ENCODE measurements at places on chromosomes 7 and 10. TPM values are rescaled to one million over a fixed set of nuclear protein-coding genes. Genes with fewer than 3 reads are reported as not detected.

GRCh38 chr10:63885156-63885555 lies 364.0 kb downstream of the REEP3 start:
- no peaks in the 10 kb centered on the region for H3K4me1 ChIP-seq
- H3K27ac ChIP-seq: no peak overlapping the region
- H3K4me3 ChIP-seq: no peak overlapping the region
- no peaks in the 10 kb centered on the region for H3K36me3 ChIP-seq
- no peak for DNase-seq

DNA sequence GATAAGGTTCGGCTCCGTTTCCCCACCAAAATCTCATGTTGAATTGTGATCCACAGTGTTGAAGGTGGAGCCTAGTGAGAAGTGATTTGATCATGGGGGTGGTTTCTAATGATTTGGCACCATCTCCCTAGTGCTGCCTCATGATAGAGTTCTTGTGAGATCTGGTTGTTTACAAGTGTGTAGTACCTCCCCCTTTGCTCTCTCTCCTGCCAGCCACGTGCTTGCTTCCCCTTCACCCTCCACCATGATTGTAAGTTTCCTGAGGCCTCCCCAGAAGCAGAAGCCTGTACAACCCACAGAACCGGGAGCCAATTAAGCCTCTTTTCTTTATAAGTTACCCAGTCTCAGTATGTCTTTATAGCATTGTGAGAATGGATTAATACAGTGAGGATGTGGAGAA lies 12.1 kb upstream of the LRGUK start:
- H3K4me1 ChIP-seq: no peaks in the 10 kb centered on the region
- H3K27me3 ChIP-seq: no peaks in the 10 kb centered on the region
- H3K36me3 ChIP-seq: no peaks in the 10 kb centered on the region
- no peak for DNase-seq

DNA sequence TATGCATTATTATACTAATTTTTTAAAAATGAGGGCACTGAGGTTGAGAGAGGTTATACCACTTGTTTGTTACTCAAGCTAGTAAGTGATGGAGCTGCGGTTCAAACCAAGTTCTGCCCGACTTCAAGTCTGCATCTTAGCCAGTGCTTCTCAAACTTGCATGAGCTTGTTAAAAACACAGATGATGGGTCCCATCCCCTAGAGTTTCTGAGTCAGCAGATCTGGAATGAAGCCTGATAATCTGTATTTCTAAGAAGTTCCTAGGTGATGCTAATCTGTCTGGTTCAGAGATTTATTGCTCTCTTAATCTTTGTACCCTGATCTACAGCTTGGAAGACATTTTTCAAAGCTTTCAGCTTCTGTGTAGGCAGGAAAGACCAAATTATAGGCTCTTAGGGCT lies 67.7 kb upstream of the CC2D2B start:
- H3K4me1 ChIP-seq: peaks cover 22% of the 10 kb centered on the region
- H3K4me3 ChIP-seq: no peak overlapping the region
- H3K27me3 ChIP-seq: no peaks in the 10 kb centered on the region
- no peak for DNase-seq
- H3K27ac ChIP-seq: no peak overlapping the region

STAMBPL1 gene
- 10.0 TPM for total RNA-seq

HECTD2 gene
- 48.0 TPM for total RNA-seq

FAM237B gene
- total RNA-seq: not detected

- no peaks in the 10 kb centered on the region for H3K36me3 ChIP-seq
- DNase-seq: no peak
- no peaks in the 10 kb centered on the region for H3K4me1 ChIP-seq
- H3K27me3 ChIP-seq: no peaks in the 10 kb centered on the region
- no peak overlapping the region for H3K4me3 ChIP-seq
- no peak overlapping the region for H3K27ac ChIP-seq
Observed at GRCh38 chr10:106540645-106541044, 623.9 kb downstream of the SORCS1 start.

KAZALD1 gene
- 34.1 TPM for total RNA-seq

DNA sequence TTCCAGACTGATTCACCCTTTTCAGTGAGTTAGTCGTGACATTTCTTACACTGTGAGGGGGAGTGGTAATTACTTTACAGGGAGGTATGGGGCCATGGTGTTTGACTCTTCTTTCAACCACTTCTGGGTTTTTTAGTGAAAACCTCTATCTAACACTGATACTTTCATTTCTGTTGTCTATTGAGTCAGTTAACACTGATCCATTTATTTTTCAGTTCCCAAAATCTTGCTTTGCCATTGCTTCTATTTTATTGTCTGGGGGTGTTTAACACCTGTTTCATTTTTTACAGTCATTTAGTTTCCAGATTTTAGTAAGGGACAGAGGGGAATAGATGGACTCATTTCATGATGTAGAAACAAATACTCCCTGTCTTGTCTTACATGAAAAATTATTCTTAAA lies 61.5 kb downstream of the HELLS start:
- H3K27ac ChIP-seq: no peak overlapping the region
- H3K4me3 ChIP-seq: no peak overlapping the region
- no peak for DNase-seq
- no peaks in the 10 kb centered on the region for H3K4me1 ChIP-seq

DNA sequence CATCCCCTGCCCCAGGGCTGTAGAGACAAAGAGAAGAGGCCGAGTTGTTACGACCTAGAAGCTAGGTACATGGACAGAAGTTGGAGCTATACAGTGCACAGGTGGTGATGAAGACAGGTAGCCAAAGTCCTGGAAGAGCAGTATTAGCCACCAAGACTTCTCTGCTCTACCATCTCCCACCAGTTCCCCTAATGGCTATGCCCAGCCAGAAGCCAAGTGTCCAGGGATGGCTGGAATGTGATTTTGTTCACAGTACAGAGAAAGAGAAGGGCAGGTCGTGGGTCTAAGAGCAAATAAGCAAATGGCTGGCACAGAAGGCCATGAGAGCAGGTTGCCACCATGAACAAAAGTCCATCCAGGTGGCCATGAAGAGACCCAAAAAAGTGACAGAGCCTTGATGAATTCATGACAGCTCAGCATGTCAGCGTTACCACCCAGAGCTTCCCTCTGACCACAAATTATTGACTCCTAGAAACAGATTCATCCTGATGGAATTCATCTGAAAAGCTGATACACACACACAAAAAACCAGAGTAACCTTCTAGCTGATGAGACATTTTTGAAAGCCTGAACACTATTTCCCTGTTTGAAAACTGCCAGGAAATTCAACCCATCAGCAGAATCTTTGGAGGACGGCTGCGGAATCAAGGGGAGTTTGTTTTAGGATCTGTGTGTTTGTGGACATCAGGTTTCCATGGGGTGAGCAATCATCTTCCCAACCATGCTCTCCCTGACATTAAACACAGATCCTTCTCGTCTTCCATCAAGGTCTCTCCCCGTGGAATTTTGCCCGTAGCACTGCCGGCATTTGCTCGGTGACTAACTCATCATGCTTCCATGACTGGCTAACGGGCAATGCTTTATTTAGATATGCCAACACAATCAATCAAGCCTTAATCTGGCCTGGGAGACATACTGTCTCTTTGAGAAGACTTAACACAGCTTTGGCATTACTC lies 906.7 kb upstream of the AUTS2 start:
- H3K27ac ChIP-seq: no peak overlapping the region
- DNase-seq: no peak
- no peaks in the 10 kb centered on the region for H3K27me3 ChIP-seq
- H3K4me3 ChIP-seq: no peak overlapping the region
- no peaks in the 10 kb centered on the region for H3K4me1 ChIP-seq
- no peaks in the 10 kb centered on the region for H3K36me3 ChIP-seq

DNA sequence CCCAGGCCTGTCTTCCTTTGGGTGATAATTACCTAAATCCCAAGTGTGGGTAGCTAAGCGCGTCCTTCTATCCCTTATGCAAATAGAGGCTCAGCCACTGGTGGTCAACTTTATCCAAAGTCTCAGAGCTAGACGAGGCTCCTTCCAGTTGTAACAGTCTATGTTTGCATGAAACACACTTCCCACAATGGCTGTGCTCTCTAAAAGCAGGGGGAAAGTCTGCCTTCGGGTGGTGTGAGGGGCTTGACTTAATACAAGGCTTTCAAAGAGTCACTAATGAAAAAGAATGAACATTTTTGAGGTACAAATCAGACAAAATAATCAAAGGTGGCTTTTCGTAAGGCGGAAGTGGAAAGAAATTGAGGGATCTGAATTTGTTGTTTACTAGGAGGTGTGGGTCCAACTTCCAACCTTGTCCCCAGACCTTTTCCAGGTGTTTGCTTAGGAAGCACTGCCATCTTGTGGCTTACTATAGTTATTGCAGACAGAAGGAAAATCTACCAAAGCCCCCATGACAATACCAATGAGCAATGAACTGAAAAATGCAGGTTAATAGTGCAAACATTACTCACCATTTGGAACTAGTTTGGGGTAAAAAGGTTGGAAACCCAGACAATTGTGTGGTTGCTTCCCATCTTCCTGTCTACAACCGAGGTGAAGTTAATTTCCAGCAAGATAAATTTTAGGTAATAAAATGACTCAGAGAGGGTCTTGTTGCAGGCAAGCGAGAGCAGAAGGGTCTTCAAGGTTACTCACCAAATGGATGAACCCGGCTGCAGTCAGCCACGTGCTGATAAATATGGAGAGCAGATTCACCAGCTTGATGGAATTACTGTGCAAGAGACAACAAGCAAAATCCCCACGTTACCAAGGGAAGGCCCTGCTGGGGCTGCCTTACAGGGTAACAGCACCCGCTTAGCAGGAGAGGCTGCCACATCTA lies 525.7 kb downstream of the KCNMA1 start:
- DNase-seq: no peak
- H3K4me3 ChIP-seq: no peak overlapping the region
- peaks cover 49% of the 10 kb centered on the region for H3K4me1 ChIP-seq
- H3K36me3 ChIP-seq: no peaks in the 10 kb centered on the region

CALCR gene
- total RNA-seq: not detected

DNA sequence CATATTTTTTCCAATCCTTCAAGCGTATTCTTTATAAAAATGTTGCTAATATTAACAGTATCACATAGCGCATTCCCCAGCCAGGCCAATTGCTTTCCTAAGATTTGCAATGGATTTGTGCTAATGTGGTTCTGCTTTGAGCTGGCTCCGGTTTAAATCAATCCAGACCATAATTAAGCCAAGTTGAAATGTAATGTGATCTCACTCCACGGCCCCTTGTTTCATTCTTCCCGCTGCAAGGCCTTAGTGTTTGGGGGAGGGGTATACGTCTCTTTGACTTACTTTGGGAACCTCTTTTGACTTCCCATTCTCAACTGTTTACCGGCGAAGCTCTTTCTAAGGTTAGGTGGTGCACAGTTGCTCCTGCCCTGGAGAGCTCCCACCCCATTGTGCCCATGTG lies 86.4 kb downstream of the PRPF18 start:
- no peak overlapping the region for H3K4me3 ChIP-seq
- no peak for DNase-seq
- no peaks in the 10 kb centered on the region for H3K4me1 ChIP-seq
- no peak overlapping the region for H3K27ac ChIP-seq

ANKRD22 gene
- total RNA-seq: not detected

GRCh38 chr10:129614341-129614740 lies 147.3 kb downstream of the MGMT start:
- H3K36me3 ChIP-seq: no peaks in the 10 kb centered on the region
- no peaks in the 10 kb centered on the region for H3K4me1 ChIP-seq
- no peaks in the 10 kb centered on the region for H3K27me3 ChIP-seq

CCL26 gene
- not detected for total RNA-seq

DNA sequence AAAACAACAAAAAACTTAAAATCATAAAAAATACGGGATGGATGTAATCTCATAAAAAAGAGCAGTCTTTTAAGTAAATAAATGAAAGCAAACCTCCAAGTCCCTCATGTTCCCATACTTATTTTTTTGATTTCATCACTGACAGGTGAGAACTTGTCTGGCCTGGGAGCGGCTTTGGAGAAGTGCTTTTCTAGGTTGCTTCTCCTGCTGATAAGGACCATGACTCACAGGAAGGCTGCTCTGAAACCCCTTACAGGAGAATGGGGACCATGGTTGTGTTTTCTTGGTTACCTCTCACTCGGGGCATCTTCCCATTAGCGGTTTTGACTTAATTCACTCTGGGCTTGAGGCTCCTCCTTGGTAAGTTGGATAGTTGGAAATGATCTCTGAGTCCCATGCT lies 237.4 kb downstream of the CAMK1D start:
- H3K4me3 ChIP-seq: no peak overlapping the region
- no peaks in the 10 kb centered on the region for H3K27me3 ChIP-seq
- no peaks in the 10 kb centered on the region for H3K36me3 ChIP-seq
- DNase-seq: no peak
- H3K4me1 ChIP-seq: no peaks in the 10 kb centered on the region
- no peak overlapping the region for H3K27ac ChIP-seq

GRCh38 chr10:45278860-45279498 lies 36.4 kb downstream of the OR13A1 start:
- H3K36me3 ChIP-seq: no peaks in the 10 kb centered on the region
- no peak overlapping the region for H3K27ac ChIP-seq
- no peak for DNase-seq
- H3K4me1 ChIP-seq: no peaks in the 10 kb centered on the region
- no peak overlapping the region for H3K4me3 ChIP-seq

GRCh38 chr10:121873236-121873635 lies 54.6 kb downstream of the ATE1 start:
- no peak overlapping the region for H3K4me3 ChIP-seq
- H3K27ac ChIP-seq: no peak overlapping the region
- no peaks in the 10 kb centered on the region for H3K4me1 ChIP-seq
- no peak for DNase-seq

DNA sequence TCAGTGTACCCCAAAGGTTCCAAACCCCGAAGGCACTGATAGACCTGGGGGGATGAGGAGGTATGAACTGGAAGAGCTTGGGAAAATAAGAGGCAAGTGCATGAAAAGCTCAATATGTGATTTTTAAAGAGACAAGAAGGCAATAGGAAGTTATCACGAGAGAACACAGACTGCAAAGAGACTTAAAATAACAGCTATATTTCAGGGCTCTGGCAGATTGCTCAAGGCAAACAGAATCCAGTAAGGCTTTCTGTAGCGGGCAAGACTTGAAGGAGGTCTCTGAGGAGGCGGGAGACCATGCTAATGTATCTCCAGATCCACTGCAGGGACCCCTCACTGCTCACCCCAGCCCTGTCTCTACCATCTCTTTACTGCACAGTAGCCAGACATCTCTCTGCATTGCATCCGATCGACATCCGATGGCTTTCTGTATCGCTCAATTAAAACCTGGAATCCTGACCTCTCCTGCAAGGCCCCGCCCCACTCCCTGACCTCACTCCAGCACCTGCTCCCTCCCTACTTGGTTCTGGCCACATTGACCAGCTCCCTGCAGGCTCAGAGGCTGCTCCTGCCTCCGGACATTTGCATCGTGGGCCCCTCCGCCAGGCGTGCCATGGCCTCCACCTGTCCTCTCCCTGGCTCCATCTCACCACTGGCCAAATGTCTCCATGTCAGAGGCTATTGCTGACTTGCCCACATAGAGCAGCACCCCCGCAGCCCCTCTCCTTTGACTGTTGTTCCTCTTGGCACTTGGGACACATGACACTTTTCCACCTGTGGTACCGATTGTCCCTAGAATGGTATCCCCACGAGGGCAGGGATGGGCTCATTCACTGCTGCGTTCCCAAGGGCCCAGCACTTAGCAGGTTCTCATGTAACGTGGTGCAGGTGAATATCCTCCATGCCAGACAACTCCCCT lies 118.0 kb downstream of the PRKAG2 start:
- DNase-seq: no peak
- H3K27ac ChIP-seq: no peak overlapping the region
- no peaks in the 10 kb centered on the region for H3K27me3 ChIP-seq
- no peak overlapping the region for H3K4me3 ChIP-seq

SAMD9L gene
- total RNA-seq: 23.2 TPM

LIPK gene
- total RNA-seq: not detected

- DNase-seq: no peak
- H3K27ac ChIP-seq: no peak overlapping the region
- no peaks in the 10 kb centered on the region for H3K27me3 ChIP-seq
- H3K4me3 ChIP-seq: no peak overlapping the region
- peaks cover 4% of the 10 kb centered on the region for H3K36me3 ChIP-seq
Observed at GRCh38 chr10:123781324-123781900, 110.2 kb downstream of the CPXM2 start.

LGI1 gene
- not detected for total RNA-seq

SLC39A12 gene
- 0.14 TPM for total RNA-seq

Data from thoracic aorta (tissue), 2 donors.